ENCODE measurements at places on chromosomes 4 and X.
A peak's percentile ranks its signal among the peaks of the same experiment; 100 is the strongest.

- no peak for DNase-seq
Measured at GRCh38 chr4:108405586-108405985, 214.8 kb upstream of the RPL34 start.

DNA sequence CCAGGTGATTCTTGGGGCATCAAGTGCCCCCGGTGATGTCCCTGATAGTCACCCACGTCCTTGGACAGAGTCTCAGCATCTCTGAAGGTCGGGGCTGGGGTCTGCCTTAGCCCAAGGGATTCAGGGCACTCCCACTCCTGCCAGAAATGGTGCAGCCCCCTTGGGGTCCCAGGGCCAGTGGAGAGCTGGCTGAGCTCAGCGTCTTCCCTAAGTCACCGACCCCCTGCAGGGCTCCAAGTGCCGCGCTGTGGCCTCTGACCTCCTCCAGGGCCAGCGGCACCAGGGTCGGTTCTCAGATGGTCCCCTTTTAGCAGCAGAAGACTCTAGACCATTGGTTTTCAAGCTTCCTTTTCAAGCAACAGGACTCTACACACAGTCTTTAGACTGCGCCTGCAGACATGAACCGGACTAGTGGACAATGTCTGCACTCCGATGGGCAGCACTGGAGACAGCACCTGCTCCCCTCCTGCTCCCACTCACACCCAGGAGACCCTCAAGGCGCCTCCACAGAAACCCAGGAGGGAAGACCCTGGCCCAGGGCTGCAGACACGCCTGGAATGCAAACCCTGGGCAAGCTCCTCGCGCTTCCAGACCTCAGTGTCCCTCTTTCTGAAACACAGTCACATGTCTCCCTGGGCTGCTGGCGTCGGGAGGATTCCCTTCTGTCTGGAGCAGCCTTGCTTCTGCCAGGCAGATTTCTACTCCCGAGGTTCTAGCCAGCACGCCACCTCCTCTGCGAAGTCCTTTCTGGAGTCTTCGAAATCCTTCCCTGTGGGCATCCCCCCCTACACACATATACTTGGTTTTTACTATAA is 53.9 kb downstream of the ABLIM2 start:
- DNase-seq, result no peak

DNA sequence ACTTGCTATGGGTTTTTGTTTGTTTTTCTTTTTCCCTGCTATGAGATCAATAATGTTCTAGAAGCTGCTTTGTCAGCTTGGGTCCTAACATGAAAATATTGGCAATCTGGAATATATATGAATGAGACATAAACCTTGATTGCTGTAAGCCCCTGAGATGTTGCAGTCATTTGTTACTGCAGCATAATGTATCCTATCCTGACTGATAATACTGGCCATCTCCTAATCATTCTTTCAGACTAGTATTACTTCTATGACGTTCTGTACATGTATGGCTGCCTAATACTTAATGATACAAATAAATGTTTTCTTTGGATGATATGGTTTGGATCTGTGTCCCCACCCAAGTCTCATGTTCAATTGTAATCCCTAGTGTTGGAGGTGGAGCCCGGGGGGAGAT is 19.3 kb upstream of the SLAIN2 start:
- DNase-seq, result no peak

DNA sequence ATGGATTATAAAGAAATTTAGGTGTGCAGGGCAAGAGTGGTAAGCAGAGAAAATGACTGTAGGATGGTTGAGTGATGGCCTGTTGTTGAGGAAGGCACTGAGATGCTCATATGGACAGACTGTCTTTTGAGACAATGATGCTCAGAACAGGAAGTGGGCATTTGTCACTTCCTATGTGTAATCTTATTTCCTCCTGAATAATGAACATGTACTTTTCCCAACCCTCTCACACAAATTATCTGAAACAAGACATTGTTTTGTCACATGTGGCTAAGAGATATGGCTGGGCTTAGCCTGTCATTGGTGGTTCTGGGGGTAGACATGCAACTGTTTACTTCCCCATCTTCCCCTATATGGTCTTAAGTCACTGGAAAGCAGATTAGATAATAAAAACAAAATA is 240.5 kb downstream of the CFAP47 start:
- no peak for DNase-seq

GRCh38 chrX:3415011-3415410 is 68.6 kb upstream of the MXRA5 start:
- DNase-seq, result no peak

DNA sequence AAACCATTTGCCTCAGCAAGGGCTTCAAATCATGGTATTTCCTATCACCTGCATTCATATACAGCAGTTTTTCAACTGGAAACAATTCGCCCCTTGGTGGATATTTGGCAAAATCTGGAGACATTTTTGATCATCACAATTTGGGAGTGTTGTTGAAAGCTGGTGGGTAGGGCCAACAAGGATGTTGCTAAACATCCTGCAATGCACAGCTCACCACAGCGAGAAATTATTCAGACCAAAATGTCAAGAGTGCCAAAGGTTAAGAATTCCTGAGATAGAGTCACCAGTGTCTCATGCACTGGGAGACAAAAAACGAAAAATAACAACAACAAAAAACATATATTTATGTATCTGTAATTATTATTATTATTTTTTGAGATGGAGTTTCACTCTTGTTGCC is 435.2 kb upstream of the CTSO start:
- DNase-seq, result no peak

GRCh38 chr4:165873298-165874071 is 448 bp downstream of the TLL1 start:
- DNase-seq, result peak; percentile 62

- no peak for DNase-seq
Measured at GRCh38 chr4:145639186-145639698, 20.1 kb downstream of the MMAA start.

- no peak for DNase-seq
Measured at GRCh38 chr4:169582203-169582602, 30.2 kb downstream of the NEK1 start.

- DNase-seq, result no peak
Measured at GRCh38 chr4:53747401-53747800, 156.1 kb upstream of the LNX1 start.

DNA sequence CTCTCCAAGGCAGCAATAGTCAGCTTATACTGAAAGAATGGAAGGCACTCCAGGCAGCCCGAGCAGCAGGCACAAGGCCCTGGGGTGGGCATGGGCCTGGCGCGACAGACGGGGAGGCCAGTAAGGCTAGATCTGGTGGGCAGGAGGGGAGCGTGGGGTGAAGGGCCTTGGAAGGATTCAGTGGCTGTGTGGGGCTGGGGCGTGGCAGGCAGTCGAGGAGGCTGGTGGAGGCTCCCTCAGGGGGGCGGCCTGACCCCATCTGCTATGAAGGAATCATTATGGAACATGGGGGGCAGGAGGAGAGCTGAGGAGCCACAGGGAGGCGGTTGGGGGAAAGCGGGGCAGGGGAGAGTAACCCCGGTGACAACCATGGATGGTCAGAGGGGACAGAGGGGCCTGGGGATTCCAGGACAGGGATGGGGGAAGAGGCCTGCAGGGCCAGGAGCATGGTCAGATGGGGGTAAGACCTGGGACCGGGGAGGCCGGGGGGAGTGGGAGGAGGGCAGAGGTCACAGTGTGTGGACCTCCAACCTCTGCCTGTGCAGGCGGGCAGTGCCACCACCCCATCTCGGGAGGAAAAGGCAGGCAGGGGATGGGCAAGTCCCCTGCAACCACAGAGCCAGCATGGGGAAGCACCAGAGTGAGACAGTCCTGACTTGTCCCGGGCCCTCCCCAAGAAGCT is 70.3 kb downstream of the ACOX3 start:
- no peak for DNase-seq

DNA sequence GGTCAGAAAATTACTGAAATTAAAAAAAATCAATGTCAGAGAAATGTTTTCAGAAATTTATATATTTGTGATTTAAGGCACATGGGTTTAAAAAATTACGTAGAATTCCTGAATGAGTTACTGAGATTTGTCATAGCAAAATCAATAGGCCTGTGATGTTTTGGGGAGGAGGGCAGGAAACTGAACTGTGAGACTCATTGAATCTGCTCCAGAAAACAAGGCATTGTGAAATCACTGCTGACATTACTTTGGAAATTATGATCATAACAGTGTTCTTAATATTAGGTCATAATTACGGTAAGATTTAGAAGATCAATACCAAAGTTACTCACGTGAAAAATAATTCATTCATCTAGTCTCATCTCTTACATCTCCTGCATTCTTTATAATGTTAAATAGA is 5.3 kb downstream of the FGF5 start:
- no peak for DNase-seq

GRCh38 chr4:121980643-121981042 is 28.8 kb upstream of the TRPC3 start:
- DNase-seq, result no peak

DNA sequence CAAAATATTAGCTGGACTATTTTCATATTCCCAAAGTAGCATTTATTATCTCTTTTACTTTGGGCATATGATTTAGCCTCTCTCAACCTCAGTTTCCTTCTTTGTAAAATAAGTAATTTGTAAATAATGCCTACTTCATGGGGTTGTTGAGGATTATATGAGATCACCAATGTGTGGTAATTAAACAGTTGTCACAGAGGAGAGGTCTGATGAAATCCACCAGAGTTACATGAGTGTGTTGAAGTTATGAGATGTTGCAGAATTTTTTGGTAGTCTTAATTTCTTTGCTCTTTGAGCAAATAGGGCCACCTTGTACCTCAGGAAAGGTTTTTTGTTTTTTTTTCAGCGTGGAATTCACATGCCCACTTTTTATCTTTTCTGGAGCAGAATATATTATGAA is 1.4 kb downstream of the COX7B start:
- no peak for DNase-seq

DNA sequence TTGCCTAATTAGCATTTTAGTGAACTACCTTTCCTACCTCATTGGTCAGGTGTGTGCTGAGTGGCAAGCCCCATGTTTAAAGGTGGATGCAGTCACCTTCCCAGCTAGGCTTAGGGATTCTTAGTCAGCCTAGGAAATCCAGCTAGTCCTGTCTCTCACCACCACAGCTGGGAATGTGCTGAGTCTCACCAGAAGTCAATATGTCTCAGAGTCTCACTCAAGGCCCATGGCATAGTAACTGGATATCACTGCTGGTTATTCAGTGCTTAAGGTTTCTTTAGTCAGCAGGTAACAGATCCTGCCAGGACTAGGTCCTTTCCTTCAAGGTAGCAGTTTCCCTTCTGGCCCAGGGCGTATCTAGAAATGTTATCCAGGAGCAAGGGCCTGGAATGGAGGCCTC is 136.5 kb downstream of the COX18 start:
- DNase-seq, result no peak

DNA sequence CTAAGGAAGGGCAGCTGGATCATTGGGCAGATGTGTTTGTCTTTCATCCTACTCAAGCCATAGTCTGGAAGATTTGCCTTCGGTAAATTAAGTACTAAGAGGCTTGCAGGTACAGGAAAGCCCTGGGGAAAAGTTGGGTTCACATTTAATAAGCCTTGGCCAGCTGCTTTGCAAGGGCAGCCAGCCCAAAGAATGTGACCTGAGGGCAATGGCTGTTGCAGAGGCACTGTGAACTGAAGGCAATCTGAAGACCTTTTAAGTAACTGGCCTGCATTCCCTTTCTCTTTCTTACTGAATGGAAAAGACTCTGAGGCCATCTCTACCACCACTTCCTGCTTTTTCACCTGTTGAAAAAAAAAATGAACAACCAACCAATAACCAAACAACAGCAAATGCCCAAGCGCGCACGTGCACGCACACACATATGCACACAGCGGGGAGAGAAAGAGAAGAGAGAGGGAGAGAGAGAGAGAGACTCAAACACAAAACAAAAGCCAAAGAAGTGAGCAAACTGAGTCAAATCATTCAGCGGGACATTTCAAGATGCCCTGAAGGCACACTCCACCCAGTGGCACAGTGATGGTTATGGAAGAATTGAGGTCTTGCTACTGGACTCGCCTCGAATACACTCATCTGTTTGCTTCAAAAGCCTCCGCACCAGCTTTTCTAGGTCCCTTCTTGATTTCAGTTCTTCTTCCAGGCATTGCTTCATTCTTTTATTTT is 19.6 kb downstream of the CD40LG start:
- DNase-seq, result no peak

- peak; percentile 32 for DNase-seq
Measured at GRCh38 chr4:128825226-128825625, 15.7 kb downstream of the JADE1 start.

- DNase-seq, result no peak
Measured at GRCh38 chr4:161988946-161989345, 174.9 kb downstream of the FSTL5 start.

DNA sequence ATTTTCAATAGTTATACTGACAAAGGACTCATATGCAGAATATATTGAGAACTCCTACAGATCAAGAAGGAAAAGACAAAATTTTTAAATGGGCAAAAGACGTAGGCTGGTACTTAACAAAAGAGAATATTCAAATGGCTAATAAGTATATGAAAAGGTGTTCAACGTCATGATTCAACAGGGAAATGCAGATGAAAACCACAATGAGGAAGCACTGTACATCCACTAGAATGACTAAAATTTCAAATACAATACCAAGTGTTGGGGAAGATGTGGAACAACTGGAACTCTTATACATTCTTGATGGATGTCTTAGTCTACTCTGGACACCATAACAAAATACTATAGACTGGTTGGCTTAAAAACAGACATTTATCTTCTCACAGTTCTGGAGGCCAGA is 1.3 kb upstream of the MRFAP1L1 start:
- no peak for DNase-seq

- no peak for DNase-seq
Measured at GRCh38 chr4:134650461-134650860, 448.9 kb upstream of the PABPC4L start.

DNA sequence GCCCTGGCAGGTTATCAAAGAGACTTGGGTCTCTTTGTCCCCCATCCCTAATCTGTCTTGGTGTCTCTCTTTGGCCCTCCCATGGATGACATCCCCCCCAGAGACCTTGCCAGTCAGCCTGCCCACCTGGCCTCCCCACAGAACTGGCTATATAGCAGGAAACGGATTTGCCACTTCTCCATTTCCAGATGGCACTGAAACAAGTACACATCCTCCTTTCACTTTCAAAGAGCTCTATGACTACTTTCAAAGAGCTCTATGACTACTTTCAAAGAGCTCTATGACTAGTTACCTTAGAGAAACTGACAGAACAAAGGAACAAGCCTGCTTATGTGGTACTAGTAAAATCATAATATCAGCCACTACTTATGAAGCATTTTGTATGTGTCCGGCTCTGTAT is 175.3 kb downstream of the MAML3 start:
- DNase-seq, result no peak

- peak; percentile 36 for DNase-seq
Measured at GRCh38 chr4:107258359-107258758, 222.2 kb upstream of the DKK2 start.

- DNase-seq, result no peak
Measured at GRCh38 chrX:7143941-7144525, 3.5 kb upstream of the STS start.

- no peak for DNase-seq
Measured at GRCh38 chrX:44843753-44844152, at the start of gene DUSP21. DUSP21 (plus strand) TSS chrX:44844021; CDS start chrX:44844133, 112 bp downstream.

- no peak for DNase-seq
Measured at GRCh38 chrX:100672966-100673365, 29.0 kb downstream of the SRPX2 start.

- DNase-seq, result no peak
Measured at GRCh38 chr4:7584606-7585159, 150.0 kb upstream of the PSAPL1 start.

Measured in urothelium cell line (cell line).